ENCODE measurements at places on chromosomes 5 and 9.

- DNase-seq: no peak
These were observed 1231.3 kb upstream of the CDH18 start for GRCh38 chr5:21219251-21219650.

- DNase-seq: no peak
These were observed 59.9 kb downstream of the NPR3 start for GRCh38 chr5:32771037-32771436.

- DNase-seq: no peak
These were observed 43.6 kb upstream of the CRB2 start for GRCh38 chr9:123312306-123312877.

DNA sequence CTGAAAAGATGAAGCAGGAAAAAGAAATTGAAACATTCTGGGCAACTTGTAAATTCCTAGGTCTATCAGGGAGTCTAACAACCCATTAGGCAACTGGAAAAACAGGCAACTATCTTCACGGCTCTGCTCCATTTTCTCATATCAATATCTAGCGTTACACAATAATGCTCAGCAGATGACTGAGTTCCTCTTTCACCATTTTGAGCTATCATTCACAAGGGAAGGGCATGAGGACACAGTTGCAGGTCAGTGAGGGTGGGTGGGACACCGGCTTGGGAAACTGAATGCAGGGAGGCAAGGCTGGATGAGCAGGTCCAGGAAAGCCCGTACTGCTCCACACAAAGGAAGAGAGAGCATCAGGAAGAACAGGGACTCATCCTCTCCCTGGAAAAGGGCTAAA is 67.0 kb downstream of the FRMD3 start:
- DNase-seq: no peak

- DNase-seq: no peak
These were observed 81.0 kb downstream of the MACROH2A1 start for GRCh38 chr5:135318037-135318436.

DNA sequence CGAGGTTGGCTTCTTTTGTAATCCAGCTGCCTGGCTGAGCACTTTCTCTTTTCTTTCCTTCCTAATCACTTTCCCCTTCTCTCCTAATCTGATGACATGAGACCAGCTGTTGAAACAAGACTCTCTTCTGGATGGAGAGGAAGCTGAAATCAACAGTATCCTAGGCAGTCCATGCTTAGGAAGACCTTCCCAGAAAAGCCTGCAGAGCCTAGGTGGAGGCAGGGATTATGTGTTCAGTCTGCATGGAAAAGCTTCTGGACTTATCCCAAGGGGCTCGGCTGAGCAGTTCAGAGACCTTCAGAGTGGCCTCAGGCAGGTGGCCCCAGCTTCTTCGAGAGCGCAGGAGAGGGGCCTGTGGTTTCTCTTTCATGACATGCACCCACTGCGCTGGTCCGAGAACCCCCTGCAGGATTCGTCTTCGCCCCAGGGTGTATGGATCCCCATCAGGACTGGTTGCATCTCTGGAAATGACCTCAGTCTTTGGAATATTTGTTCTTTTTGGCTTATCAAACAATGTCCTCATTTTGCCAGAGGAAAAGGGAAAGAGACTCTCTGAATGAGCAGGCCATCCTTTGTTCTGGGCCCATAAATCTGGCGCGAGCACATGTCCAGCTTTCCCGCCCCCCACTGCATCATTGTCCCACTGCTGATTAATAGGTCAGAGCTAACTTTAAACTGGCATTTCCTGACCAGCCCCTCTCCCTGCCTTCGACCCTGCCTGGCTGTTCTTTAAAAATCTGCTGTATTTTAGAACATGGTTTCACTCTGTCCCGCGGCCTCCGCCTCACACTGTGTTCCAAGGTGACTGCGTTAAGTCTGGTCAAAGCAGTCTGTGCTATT is 177.9 kb upstream of the KLF4 start:
- no peak for DNase-seq

- no peak for DNase-seq
These were observed 87.5 kb downstream of the TTLL11 start for GRCh38 chr9:122005597-122005996.

GRCh38 chr9:35814106-35814840 is 569 bp downstream of the HINT2 start:
- no peak for DNase-seq

GRCh38 chr5:125014202-125014601 is 267.8 kb upstream of the ZNF608 start:
- DNase-seq: no peak

DNA sequence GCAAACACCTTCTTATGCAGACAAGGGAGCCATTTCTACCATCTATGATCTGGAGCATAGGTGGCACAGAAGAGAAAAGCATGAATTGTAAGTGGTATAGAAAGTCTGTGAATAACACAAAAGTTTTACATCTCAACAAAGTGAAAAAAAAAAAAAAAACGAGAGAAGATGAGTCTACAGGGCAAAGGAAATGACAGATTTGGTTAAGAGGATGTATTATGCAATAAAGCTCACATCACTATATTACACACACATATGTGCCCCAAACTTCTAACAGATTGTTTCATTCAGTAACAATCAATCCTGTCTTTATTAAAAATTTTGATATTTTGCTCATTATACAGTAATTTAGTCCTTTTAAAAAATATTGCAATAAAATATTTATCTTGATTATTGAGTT is 49.8 kb downstream of the CERT1 start:
- no peak for DNase-seq

DNA sequence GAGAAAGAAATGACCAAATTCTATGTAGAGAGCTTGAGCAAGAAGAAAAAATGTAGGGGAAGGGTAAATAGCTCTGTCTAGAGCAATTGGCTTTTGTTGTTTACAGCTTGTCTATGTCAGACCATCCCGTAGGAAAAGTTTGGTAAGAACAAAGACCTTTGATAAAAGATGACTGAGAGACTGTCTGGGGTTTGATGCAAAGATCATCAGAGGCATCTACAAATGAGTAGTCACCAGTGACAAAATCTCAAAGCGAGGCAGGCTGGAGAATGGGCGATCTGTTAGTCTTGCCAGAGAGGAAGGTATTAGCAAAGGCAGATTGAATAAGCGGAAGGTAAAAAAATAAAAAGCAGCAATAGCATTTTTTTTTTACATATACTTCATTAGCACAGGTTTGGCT is 125.0 kb upstream of the RASGRF2 start:
- DNase-seq: no peak

Data from T follicular helper cell (primary cell).